ENCODE measurements at places on chromosomes 6 and 20. TPM values are rescaled to one million over a fixed set of nuclear protein-coding genes. Genes with fewer than 3 reads are reported as not detected.

TRIM31 gene
- not detected for total RNA-seq

TMEM217 gene
- total RNA-seq, result 3.1 TPM

MAPK13 gene
- total RNA-seq, result 42.6 TPM

PHACTR1 gene
- 0.61 TPM for total RNA-seq

MTG2 gene
- 34.4 TPM for total RNA-seq

KIF6 gene
- total RNA-seq, result not detected

BPIFB2 gene
- total RNA-seq, result not detected

ZBTB46 gene
- total RNA-seq, result 0.10 TPM

HLA-DOB gene
- total RNA-seq, result 17.0 TPM

OPRM1 gene
- total RNA-seq, result not detected

TREML2 gene
- total RNA-seq, result 23.5 TPM

PRND gene
- total RNA-seq, result not detected

TMEM151B gene
- total RNA-seq, result not detected

PXDC1 gene
- total RNA-seq, result not detected

CNR1 gene
- not detected for total RNA-seq

BNIP5 gene
- total RNA-seq, result not detected

OOEP gene
- 0.52 TPM for total RNA-seq

BMP6 gene
- total RNA-seq, result not detected

ADTRP gene
- total RNA-seq, result 0.68 TPM

DEFB132 gene
- not detected for total RNA-seq

LRRC73 gene
- total RNA-seq, result 0.55 TPM

C6orf58 gene
- total RNA-seq, result not detected

CD24 gene
- total RNA-seq, result not detected

BHLHE23 gene
- not detected for total RNA-seq

LAMA5 gene
- 0.40 TPM for total RNA-seq

VIP gene
- total RNA-seq, result not detected

APOBEC2 gene
- not detected for total RNA-seq

SOX18 gene
- 0.21 TPM for total RNA-seq

GJA10 gene
- not detected for total RNA-seq

CTAGE9 gene
- total RNA-seq, result not detected

GPSM3 gene
- 216 TPM for total RNA-seq

PNPLA1 gene
- not detected for total RNA-seq

ZNF391 gene
- total RNA-seq, result 1.1 TPM

CCN6 gene
- not detected for total RNA-seq

KCNQ5 gene
- total RNA-seq, result 10.0 TPM

SMIM26 gene
- 51.0 TPM for total RNA-seq

C6orf132 gene
- 0.03 TPM for total RNA-seq

CTCFL gene
- total RNA-seq, result not detected

ADAM33 gene
- total RNA-seq, result not detected

TSBP1 gene
- total RNA-seq, result not detected

ANKRD66 gene
- not detected for total RNA-seq

PM20D2 gene
- 22.5 TPM for total RNA-seq

Data from activated CD8-positive, alpha-beta T cell treated with anti-CD3 and anti-CD28 coated beads, Interleukin-2, amount 10 ng/mL, durations not matched to agents 7 days and 5 days (primary cell).